ENCODE measurements at places on chromosomes 5 and 9.

DNA sequence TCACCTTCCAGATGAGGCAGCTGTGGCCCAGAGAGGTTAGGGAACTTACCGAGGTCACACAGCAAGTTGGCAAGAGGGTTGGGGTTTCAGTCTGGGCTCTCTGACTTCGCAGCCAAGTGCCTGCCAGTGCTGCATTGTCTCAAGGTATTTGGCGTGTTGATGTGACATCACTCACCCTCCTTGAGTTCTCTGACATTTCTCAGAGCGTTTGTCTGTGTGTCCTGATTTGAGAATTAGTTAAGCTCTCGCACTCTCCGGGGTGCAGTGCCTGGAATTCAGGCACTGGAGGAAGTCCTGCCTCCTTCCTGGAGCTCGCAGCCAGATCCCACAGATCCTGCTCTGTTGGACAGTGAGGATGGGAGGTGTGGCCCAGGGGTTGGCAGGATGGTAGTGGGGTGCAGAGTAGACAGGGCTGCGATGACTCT lies 25.7 kb downstream of the WWC1 start:
- DNase-seq = no peak

DNA sequence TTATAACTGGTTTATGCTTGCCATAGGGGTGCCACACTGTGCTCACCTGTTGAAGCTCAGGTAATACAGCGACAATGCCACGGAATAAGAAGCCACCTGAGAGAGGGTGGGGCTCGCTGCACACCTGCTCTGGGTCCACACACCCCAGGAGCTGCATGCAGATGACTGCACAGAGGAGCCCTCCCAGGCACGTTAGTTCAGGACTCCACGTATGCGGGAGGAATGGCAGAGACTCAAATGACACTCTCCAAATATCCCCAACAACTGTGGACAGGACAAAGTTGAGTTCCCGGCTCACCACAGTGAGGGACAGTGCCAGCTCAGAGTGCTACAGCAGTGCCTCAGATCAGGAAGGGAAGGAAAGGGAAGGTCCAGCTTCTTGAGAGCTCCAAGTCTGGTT lies 5.8 kb upstream of the FCN1 start:
- no peak for DNase-seq

DNA sequence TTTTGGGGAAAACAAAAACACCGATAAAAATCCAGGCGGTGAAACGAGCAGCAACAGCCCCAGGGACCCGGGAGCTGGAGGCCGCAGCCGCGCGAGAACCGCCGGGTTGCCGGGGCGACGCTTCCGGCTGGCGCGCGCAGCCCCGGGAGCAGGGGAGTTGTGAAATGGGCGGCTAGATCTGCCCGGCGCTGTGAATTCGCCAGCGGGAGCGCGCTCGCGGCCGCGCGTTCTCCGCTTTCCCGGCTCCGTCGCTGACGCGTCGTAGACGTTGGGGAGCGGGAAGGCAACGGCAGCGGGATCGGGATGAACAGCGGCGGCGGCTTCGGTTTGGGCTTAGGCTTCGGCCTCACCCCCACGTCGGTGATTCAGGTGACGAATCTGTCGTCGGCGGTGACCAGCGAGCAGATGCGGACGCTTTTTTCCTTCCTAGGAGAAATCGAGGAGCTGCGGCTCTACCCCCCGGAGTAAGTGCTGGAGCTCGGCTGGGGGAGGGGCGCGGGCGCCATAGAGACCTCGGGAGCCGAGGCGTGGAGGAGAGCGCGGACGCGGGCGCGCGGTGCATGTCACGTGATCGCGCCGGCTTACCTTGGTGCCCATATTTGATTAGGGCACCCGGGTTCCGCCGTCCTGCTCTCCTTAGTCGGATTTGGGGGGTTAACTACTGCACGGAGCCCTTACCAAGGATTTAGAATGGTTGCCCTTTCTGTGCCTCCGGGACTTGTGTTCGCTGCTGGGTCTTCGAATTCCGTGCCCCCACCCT lies at the start of gene SREK1:
Gene SREK1, plus strand, starts transcription at position 227 of the 760 bp plus-strand sequence. Its CDS starts 77 bp downstream, at position 304.
- DNase-seq = peak; percentile 97

DNA sequence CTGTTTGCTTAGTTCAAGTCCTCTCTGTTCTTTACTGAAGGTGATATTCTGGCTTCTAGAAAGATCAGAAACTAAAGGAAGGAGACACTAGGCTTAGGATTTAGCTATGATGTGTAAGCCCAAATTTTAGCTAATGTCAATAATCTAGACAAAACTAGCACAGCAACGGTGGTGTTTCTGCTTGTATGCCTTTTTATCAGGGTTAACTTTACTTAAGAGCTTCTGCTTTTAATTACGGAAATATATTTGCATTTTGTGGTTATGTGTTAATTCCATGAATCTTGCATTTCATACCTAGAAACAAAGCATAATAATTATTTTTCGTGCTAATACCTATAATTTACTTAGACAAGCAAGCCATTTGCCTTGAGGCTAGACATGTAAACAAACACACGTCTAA lies 96.1 kb downstream of the PAX5 start:
- no peak for DNase-seq

- peak; percentile 28 for DNase-seq
Measured at GRCh38 chr9:37148181-37148580, 27.8 kb downstream of the ZCCHC7 start.

- no peak for DNase-seq
Measured at GRCh38 chr5:128494516-128494915, 43.5 kb downstream of the FBN2 start.

DNA sequence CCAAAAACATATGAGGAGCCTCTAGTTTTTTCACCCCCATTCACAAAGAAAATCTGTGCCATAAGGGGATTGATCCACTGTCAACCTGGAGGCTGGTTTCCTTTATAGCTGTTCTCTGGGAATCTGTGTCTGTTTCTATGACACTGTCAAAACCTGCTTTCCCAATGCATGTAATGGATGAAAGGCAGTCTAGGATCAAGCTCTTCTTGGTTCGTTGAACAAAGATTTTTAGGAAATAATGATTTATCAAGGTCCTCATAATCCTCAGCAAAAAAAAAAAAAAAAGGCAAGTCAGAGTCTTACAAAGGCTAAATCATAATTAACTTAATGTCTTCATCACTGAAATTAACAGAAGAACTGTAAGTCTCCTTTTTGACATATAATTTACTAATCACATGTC lies 16.0 kb downstream of the EPB41L4A start:
- no peak for DNase-seq

DNA sequence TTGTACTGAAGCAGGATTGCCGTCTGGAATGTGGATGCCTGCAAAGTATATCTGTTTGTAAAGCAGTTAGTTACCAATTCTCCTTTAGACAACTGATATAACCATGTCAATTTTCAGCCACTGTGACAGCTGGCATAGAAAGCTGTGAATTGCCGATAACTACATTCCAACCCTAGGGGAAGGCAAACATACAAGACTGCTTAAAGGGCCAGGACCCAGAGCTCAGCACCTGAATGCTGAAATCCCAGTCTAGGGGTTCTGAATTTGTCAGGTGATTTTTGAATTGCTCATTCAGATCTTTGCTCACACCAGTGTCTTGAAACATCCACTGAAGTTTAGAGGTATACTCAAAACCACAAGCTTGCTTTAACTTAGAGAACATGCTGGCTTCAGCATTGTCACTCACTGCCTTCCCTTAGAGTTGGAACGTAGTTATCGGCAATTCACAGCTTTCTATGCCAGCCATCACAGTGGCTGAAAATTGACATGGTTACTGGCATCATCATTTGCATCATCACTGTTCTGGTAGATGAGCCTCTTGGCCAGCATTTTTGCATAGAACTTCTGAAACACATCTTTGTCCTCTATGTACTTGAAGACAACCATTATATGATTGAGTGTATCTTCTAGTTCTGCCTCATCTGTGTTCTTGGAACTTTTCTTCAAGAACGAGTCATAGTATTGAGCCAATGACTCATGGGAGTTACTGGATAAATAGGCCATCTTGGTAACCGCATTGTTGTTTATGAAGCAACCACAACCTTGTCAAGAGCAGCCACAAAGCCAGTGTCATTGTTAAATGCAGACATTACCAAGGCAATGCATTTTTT lies 82.1 kb downstream of the CCDC192 start:
- DNase-seq = no peak

DNA sequence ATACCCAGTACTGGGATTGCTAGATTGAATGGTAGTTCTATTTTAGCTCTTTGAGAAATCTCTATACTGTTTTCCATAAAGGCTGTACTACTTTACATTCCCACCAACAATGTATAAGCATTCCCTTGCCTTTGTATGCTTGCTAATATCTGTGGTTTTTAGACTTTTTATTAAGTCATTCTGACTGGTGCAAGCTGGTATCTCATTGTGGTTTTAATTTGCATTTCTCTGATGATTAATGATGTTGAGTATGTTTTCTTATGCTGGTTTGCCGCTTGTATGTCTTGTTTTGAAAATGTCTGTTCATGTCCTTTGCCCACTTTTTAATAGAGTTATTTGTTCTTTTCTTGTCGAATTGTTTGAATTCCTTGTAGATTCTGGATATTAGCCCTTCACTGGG lies 512.7 kb upstream of the PAPPA start:
- no peak for DNase-seq

DNA sequence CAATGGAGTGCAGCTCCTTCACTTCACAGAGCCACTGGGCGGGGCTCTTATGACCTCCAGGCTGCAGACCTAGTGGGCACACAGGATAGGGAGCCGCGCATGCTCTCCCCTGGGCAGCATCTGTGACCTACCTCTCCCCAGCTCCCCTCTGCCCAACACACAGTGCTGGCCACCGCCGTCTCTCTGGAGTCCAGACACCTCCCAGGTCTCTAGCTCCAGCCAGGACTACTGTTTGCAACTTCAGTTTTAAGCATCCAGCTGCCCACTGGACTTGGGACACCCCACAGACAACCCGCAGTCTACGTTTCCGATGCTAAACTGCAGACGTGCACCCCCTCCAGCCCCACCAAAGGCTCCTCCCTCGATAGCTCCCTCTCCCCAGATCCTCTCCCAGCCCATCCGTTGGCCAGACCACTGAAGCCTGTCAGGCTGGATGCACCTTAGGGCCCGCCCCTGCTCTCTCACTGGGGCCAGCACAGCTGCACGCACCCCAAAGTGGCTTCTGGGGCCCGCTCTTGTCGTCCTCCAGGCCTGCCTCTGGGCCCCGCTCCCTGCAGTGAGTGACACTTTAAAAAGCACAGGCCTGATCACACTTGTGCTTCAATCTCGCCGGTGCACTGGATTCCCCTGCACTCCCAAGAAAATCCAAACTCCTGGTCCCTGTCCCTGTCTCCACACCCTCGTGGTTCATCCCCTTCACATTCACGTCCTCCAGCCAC lies 11.3 kb downstream of the FLT4 start:
- no peak for DNase-seq

- no peak for DNase-seq
Measured at GRCh38 chr5:157747766-157748700, 4.5 kb downstream of the LSM11 start.

GRCh38 chr5:65034813-65035209 lies 266.1 kb downstream of the CWC27 start:
- no peak for DNase-seq

All from KBM-7 (cell line).